ENCODE measurements at places on chromosomes 16 and 17.

DNA sequence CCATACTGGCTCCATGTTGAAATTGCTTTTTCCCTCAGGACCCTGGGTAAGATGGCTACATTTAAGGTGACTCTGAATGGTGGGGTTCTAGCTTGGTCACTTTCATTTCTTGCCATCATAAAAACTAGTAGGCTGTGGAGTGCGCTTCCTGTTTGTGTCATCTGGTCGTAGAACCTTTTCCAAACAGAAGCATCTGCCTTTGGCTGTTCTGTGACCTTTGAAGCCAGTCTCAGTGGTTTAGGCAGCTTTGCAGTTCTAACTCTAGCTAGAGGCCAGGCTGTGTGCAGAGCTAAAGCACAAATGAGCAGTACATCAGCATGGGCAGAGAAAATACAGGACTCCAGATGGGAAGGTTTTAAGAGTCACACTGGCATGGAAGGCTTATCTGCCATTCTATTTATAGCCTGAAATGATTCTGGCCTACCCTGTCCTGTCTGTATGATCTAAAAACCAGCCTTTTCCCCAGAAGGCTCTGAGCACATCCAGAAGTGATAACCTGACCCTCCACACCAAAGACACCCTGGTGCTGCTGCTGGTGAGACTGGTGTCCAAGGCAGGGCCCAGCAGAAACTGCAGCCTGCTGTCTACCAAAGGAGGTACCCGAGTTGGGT, 8.6 kb downstream of the ESRP2 start:
- DNase-seq: peak; percentile 60

GRCh38 chr16:83037884-83038283, 411.1 kb downstream of the CDH13 start:
- no peak for DNase-seq

- DNase-seq: no peak
Measured at GRCh38 chr17:79002796-79003593, 6.6 kb downstream of the CANT1 start.

GRCh38 chr17:44093231-44093900, 22.8 kb downstream of the G6PC3 start:
- no peak for DNase-seq

DNA sequence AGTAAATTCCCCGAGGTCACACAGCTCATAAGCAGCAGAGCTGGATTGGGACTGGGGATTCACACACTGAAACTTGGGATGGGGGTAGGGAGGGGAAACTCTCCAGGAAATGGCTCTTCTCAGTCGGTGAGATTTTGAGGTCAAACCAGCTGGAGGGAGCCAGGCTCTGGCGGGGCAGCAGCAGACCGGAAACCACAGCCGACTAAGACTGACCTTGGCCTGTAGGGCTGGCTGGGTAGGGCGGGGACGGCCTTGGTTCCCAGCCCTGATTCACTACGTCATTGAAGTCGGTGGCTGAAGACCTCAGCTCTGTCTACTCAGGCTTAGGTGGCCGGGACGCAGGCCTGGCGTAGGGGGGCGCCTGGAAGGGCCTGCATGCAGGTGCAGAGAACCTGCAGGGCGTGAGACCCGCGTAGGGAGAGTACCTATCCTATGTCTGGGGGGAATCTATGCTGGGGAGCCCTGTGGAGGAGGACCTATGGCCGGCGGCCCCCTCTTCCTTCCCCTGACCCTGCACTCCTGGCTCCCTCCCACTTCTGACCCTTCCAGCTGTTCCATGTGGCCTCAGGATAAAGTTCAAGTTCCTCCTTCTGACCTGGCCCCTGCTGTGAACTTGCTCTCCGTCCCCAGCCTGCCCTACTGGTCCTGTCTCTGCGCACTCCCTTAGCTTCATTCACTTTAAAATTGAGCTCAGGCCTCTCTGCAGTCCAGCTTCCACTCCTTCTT, 11.9 kb upstream of the SLC4A1 start:
- peak; percentile 48 for DNase-seq

DNA sequence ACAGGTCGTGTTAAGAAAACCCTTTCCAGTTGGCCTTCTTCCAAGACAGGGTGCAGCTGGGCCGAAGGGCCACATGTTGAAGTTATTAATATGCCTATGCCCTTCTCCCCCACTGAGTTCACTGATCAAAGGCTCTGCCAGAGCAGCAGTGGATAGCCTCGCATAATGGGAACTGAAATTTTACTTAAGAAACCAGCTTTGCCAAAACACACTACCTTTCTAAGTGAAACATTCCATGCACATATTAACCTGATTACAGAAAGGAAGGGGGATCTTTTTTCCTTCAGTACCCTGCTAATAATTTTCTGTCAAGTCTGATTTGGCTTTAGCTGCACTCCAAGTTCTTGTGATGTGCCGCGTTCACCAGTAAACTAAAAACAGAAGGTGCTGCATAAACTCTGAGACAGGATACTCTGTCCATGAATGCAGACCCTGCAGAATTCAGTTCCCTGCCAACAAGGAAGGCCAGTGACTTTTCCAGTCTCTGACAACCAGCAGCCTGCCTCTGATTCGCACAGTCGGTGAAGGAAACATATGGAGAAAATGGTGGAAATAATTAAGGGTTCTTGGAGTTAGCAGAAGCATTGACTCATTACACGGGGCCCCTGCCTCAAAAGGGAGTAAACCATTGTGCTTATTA, 283.8 kb downstream of the ZFHX3 start:
- DNase-seq: no peak

GRCh38 chr16:8806272-8806983, 8.8 kb downstream of the PMM2 start:
- DNase-seq: no peak

Data from activated CD8-positive, alpha-beta T cell treated with anti-CD3 and anti-CD28 coated beads, Interleukin-2, amount 10 ng/mL, durations not matched to agents 7 days and 5 days (primary cell).